H1 (cell line): ENCODE measurements at places on chromosomes 4 and X. TPM values are rescaled to one million over a fixed set of nuclear protein-coding genes. Genes with fewer than 3 reads are reported as not detected.
A peak's percentile ranks its signal among the peaks of the same experiment; 100 is the strongest.

- no peaks in the 10 kb centered on the region for H3K4me1 ChIP-seq
- 0 out of 2 replicates have a peak, but pooled peaks cover 2% of the 10 kb centered on the region for H3K27me3 ChIP-seq
- no peak overlapping the region for H3K27ac ChIP-seq
- no peak for DNase-seq
- H3K36me3 ChIP-seq: no peaks in the 10 kb centered on the region
- H3K4me3 ChIP-seq: no peak overlapping the region
These were observed 38.8 kb upstream of the IGFBP7 start for GRCh38 chr4:57148831-57149505.

Gene XAGE1A
- total RNA-seq: not detected in 2 replicates

- H3K4me3 ChIP-seq: no peak overlapping the region
- no peaks in the 10 kb centered on the region for H3K27me3 ChIP-seq
- H3K27ac ChIP-seq: no peak overlapping the region
These were observed 207.6 kb downstream of the NAF1 start for GRCh38 chr4:162959046-162959445.

Gene GAGE1
- total RNA-seq: not detected in 2 replicates

- H3K27me3 ChIP-seq: no peaks in the 10 kb centered on the region
- H3K27ac ChIP-seq: no peak overlapping the region
- no peaks in the 10 kb centered on the region for H3K36me3 ChIP-seq
- DNase-seq: no peak
These were observed 70.4 kb downstream of the FGFBP1 start for GRCh38 chr4:15868111-15868510.

Gene IRS4
- 13.4 and 14.1 TPM in 2 replicates for total RNA-seq

DNA sequence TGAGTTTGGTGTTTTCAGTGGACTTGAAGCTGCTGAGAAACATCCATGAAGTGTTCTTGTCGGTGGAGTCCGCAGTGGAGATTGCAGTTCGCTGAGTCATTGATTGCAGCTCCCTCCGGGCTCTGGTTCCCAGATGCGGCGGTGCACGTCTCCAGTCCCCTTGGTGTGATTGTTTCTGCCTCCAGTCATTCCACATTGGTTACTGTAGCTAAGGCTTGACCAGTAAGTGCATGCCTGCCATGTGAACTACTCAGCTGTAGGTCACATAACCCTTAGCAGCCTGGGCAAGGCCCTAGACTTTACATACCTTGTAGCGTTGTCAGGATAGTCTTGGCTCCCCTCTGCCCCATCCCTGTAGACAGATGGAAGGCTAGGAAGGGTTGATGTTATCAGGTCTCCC lies 53.8 kb upstream of the CLCN4 start:
- no peaks in the 10 kb centered on the region for H3K4me1 ChIP-seq
- DNase-seq: no peak
- H3K27me3 ChIP-seq: no peaks in the 10 kb centered on the region

Gene CCNI
- total RNA-seq: 223 and 234 TPM in 2 replicates

Gene TGIF2LX
- total RNA-seq: not detected in 2 replicates

DNA sequence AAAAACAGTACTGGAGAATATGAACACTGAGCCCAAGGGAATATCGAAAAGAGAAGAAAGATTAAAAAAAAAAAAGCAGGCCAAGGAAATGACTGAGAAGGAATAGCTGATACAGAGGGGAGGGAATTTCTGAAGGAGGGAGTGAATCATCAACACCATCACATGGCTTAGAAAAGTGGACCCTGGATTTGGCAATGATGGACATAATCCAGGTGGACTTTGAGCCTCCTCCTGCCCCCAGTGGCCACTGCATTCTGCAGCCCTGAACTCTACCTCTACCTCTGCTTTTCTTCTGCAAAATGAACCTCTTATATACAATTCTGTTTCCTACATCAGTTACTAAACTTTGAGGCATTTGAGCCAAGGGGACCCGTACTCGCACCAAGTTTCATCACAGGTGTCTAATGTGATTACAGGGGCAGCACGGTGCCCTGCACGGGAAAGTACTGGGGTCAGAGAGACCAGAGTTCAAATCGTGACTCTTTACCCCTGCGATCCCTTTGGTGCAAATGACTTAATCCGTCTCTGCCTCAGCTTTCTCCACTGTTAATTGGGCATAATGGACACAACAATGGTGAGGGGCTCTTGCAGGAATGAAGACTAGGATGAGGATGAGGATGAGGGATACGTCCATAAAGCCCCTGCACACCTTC lies 1.1 kb downstream of the OCIAD2 start:
- peaks cover 18% of the 10 kb centered on the region for H3K36me3 ChIP-seq
- no peak overlapping the region for H3K27ac ChIP-seq
- H3K4me3 ChIP-seq: peak overlapping the region; percentile 69
- peaks cover 4% of the 10 kb centered on the region for H3K4me1 ChIP-seq
- no peak for DNase-seq
- no peaks in the 10 kb centered on the region for H3K27me3 ChIP-seq

Gene AMTN
- not detected in 2 replicates for total RNA-seq

DNA sequence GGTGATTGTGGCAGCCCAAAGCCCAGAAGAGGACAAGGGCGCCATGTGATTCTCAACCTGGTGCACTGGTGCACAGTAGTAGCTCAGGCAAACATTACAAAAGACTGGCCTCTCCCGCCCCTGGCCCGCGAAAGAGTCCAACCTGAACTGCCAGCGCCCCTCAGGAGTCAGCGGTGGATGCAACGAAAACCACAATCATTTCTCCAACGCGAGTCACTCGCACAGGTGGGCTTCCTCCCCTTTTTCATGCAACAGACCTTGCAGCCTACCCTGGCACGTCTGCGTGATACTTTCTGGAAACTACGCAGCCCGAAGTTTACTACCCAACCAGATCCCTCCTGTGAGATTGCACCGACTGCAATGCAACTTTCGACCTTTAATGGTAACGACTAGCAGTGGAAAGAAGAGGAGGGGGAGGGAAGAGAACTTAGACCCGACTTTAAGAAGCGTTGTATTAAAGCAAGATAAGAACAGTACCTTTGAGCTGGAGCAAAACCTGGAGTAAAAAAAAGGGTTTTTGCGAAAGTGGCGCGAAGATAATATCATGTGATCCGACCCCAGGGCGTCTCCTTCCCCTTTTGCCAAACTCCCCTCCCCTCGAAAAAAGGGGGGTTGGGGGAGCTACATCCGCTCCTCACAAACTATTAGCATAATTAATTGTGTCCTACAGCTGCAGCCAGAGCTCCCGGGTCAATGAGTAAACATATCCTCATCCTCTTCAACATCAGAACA lies 63.3 kb upstream of the CCDC160 start:
- H3K27me3 ChIP-seq: no peaks in the 10 kb centered on the region
- peak overlapping the region; percentile 98 for H3K27ac ChIP-seq
- peaks cover 3% of the 10 kb centered on the region for H3K4me1 ChIP-seq
- peak overlapping the region; percentile 80 for H3K4me3 ChIP-seq
- DNase-seq: no peak

GRCh38 chrX:149010013-149010852 lies 494.9 kb downstream of the IDS start:
- no peak overlapping the region for H3K4me3 ChIP-seq
- H3K27me3 ChIP-seq: no peaks in the 10 kb centered on the region
- no peaks in the 10 kb centered on the region for H3K4me1 ChIP-seq
- no peak overlapping the region for H3K27ac ChIP-seq
